ENCODE measurements at places on chromosomes 2 and 18.

GRCh38 chr2:171550613-171551012 is 28.3 kb downstream of the CYBRD1 start:
- DNase-seq = no peak

DNA sequence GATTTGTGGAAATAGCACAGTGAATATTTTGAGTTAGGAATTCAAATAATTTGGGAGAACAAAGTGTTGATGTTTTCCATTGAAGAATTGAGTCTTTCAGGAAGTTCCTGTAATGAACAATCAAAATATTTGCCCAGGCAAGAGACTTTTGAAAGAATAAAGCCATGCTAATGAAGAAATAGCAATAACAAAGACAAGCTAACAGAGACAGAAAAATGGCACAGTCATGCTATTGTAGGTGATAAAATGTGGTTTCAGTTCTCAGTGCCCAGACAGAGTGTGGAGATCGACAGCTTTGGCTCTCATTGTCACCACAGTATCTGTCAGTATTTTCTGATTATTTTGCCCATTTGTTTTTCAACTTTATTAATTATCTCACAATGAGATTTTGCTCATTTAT is 490.8 kb upstream of the PIK3C3 start:
- DNase-seq = no peak

- DNase-seq = no peak
Observed at GRCh38 chr2:151786483-151786882, 41.7 kb downstream of the ARL5A start.

GRCh38 chr18:59358414-59358711 is 702 bp downstream of the LMAN1 start:
- DNase-seq = no peak

- no peak for DNase-seq
Observed at GRCh38 chr2:83015035-83015715, 1443.9 kb downstream of the SUCLG1 start.

DNA sequence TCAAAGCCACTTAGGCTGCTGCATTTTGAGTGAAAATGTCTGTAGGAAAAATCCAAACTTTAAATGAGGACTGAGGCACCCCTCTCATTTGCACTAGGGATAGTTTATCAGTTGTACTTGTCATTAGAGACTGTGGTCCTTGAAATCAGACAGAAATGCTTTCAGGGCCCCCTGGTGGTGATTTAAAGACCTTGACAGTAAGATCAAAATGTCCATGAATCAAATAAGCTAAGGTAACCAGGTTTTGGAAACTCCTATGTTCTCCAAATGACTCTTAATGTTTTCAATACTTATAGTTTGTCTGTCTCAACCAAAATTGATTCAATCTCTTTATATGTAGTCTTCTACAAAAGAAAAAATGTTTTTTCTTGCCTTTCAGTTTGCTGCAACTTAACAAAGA is 28.8 kb upstream of the DDX18 start:
- DNase-seq = no peak

DNA sequence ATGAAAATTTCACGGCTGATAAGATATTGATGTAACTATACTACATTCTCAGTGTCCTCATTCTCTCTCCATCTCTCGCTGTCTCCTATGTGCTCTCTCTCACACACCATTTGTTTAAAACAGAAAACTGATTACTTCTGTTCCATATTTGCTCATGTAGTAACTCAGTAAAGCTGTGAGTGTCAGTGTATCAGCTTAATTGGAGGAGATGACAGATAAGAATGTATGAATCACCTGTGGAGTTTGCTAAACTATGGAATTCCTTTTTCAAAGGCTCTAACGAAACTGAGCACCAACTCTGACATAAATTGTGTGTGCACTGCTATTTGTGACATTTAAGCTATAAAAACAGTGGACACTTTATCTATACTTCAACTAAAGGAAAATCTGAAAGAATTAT is 1080.0 kb downstream of the DSC3 start:
- no peak for DNase-seq

DNA sequence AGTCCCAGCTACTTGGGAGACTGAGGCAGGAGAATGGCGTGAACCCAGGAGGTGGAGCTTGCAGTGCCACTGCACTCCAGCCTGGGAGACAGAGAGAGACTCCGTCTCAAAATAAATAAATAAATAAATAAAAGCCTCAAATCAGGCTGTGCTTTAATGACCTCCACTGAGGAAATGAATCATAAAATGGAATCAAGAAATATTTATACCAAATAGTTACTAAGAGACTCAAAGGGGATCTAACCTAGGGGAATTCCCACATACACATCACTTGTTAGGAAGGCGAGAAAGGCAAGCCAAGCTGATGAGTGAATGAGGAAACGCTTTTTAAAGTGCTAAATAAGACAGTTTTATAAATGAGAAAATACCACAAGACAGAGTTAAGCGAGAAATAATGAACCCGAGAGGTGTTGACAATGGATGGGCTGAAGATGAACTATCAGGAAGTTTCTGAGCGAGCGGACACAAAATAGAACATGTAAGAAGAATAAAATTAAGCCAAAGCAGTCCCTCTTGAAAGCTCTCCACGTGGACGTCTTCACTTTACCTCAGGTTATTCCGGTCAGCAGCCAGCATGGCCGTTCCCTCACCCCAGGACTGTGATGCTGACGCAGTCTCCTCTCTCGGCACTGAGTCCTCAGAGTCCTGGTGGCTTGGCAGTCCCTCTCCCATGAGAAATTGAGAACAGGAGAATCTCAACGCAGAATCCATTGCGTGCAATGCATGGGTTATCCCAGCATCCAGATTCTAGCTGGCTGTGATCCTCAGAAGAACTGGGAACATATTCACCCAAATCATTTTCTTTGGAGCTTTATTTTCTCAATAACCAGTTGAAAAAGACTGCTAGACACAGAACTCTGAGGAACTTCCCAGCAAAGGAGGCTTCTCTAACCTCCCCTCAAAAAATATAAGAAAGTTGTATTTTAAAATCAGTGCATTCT is 22.3 kb downstream of the PXDN start:
- no peak for DNase-seq

- no peak for DNase-seq
Observed at GRCh38 chr2:117118994-117119393, 695.5 kb upstream of the DDX18 start.

- DNase-seq = no peak
Observed at GRCh38 chr2:24354957-24355356, 5.4 kb downstream of the ITSN2 start.

DNA sequence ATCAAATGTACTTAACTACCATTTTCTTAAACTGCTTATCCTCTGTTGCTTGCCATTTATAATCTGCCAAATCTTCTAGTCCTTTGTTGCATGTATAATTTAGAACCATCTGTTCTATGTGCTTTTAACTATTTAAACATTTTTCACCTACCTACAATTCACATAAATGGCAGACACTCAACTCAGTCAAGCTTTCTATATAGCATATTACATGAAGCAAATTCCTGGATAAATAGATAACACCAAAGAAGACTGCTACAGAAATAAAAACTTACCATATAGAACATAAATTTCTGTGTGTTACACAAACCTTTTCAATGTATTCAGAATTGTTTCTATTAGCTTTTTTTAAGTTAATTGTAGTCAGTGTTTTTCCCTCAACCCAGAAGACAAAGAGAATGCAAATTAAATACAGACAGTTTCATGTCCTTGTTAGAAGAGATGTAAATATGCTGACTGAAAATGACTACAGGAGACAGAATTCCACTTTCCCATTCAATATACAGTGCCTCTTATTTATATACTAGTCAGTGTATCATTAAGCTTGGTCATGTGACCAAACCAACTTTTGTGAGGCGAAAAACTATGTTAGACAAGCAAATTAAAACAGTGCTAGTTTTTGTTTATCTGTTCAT is 2.6 kb downstream of the BAZ2B start:
- no peak for DNase-seq

DNA sequence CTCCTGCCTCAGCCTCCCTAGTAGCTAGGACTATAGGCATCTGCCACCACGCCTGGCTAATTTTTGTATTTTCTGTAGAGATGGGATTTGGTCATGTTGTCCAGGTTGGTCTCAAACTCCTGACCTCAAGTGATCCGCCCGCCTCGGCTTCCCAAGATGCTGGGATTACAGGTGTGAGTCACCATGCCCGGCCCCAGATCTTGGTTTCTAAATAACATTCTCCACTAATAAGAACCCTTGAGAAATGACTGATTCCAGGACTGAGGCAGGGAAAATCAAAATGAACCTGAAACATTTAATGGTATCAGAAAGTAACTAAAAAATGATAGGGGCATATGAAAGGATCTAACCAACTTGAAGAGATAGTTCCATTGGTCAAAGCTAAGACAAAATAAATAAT is 34.0 kb downstream of the BMPR2 start:
- DNase-seq = no peak

- no peak for DNase-seq
Observed at GRCh38 chr2:109364217-109364616, 235.2 kb downstream of the SH3RF3 start.

- no peak for DNase-seq
Observed at GRCh38 chr18:10892786-10893185, 256.6 kb downstream of the PIEZO2 start.

DNA sequence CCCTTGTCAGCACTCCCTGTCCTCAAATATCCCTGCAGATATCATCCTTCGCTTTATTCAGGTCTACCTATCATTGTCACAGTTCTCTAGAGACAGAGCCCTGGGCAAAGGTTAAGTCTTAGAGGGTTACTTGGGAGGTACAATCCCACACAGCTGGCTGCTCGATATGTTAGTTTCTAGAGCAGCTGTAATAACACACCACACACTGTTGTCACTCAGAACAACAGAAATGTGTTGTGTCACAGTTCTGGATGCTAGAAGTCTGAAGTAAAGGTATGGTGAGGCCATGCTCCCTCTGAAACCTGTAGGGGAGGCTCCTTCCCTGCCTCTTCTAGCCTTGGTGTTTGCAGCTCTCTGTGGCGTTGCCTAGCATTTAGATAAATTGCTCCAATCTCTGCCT is 9.9 kb upstream of the RAPGEF4 start:
- DNase-seq = no peak
